Activated gamma-delta T cell treated with anti-CD3 and anti-CD28 coated beads, Interleukin-2, amount 50 U/mL, for 16 hours (primary cell): ENCODE measurements at places on chromosomes 11 and 22.

DNA sequence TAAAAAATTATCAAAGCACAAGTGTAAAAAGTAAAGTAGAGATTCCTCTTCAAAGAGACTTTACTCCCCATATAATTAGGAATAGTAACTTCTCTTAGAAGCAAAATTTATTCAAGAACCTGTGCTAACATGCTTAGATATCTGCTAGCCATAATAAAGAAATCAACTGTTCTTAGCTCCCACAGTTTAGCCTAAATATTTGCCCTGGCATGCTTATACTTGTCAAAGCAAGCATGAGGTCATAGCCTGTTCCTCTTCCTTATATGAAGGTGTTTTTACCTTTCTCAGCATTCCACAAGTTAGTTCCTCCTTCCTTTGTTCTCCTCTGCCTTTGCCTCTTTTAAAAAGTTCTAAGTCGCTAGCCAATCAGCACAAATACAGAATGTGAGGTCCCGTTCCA is 30.3 kb downstream of the RIC3 start:
- DNase-seq: no peak

DNA sequence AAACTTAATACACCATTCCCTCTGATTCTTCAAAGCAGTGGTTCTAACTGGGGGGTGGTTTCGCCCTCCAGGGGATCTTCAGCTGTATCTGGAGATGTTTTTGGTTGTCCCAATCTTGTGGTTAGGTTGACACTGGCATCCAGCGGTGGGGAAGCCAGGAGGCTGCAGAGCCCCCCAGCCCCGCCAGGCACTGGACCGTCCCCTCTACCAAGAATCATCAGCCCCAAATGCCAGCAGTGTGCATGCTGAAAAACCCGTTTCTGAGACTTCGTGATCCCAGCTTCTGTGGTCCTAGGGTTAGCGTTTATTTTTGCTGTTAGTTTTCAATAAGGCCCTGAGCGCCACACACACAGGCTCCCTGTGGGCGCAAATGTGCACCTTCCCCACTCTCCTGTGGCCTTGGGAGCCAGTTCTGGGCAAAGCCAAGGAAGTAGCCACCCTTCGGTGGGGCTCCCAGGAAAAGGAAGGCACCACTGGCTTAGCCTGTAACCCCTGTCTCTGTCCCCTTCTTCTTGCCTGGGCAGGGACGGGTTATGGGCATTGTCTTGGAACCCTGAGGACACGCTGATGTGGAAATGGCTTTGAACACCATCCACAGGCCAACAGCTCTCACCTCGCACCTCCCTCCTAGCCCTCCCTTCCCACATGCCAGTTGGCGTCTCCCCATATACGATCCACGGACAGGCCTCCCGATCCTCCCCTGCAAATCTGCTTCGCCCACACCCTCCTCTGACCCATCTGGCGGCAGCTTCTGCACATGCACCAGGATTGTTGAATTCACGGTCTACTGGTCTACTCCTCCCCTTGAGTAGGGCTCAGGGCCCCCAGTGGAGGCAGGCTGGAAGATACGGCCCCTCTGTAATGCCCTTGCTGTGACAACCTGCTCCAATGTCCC is 71.4 kb upstream of the CCND1 start:
- no peak for DNase-seq

DNA sequence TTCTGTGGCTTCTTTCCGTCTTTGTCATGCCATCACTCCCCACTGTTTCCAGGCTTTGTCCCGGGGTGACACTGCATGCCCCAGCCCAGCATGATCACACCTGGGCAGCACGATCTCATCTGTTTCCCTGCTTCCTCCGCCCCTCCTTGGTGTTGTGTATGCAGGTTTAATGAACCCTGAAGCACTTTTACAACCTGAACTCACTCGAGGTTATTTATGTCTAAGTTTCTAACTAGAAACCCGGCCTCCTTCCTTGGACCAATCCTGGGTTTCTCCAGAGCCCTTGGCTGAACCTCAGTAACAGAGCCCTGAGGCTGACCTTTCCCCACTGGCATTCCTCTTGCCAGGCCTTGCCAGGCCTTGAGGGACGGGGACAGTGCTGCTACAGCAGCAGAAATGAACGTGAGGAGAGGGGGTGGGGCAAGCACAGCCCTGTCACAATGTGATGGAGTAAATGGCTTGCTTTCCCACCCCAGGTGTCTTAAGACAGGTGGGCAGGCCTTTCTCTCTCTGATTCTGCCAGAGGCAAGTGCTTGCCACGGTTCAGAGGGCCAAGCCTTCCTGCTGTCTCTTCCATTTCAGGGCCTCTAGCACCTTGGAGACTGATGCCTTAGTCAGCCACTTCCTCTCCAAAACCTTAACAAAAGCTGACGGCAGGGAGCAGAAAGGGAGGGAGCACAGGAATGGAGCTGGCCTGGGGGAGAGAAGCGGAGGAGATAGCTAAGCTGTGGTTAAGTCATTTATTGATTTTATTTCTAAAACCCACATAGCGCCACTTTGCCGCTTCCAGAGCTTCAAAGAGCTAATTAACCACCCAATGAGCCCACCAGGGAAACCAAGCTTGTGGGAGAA is 3.1 kb upstream of the PYGM start:
- DNase-seq: no peak

DNA sequence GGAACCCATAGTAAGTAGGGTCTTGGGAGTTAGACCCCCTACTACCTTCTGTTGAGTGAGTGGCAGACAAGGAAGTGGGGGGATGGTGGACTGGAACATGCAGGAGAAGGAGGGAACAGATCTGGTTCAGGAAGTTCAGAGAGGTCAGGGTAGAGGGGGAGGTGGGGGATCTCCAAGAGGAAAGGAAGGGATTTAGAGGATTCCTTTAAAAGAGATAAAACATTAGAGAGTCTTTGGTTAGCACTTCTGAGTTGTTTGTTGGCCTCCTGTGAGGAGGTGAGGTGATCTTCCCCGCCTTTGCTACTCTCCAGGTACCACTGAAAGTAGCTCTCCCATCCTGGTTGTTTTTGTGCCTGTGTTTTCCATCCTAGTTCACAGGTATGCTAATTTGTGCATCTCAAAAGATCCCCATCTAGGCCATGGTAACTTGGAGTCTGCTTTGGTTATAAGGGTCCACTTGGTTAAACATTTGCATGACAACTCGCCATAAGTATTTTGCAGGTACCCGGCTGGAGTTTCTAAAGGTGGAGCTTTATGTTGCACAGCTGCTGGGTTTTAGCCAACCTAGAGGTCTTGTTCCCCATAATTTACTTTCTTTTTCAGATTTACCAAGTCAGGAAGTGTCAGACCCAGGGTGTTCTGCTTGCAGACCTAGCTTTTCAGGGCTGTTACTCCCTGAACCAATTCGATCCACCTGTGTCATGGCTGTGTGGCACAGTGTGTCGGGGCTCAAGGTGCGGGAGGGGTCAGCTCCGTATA is 79.3 kb upstream of the SORL1 start:
- no peak for DNase-seq

- DNase-seq: no peak
Measured at GRCh38 chr11:76419896-76420295, 24.9 kb upstream of the EMSY start.

DNA sequence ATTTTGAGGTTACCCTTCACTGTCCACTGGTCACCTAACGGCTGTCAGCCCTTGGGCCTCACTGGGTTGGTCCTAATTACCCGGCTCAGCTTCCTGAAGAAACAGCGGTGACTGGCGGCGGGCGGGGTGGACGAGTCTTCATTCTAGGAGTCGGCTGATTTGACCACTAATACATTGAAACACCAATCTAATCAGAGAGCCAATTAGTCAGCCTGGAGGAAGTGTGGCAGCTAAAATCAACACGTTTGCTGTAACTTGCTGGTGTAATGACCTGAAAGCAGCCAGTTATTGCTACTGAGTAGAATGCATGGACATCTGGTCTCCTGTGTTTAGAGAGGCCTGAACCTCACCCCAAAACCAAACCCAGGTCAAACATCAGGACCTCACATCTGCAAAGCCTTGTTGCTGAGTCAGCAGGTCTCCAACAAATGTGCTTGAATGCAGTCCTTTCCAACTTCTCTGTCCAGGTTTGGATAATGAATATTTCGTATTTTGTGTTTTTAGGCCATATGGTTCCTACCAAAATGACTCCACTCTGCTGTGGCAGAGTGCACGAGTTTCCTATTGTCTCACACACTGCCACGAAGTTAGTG is 496.4 kb downstream of the BRD1 start:
- no peak for DNase-seq

DNA sequence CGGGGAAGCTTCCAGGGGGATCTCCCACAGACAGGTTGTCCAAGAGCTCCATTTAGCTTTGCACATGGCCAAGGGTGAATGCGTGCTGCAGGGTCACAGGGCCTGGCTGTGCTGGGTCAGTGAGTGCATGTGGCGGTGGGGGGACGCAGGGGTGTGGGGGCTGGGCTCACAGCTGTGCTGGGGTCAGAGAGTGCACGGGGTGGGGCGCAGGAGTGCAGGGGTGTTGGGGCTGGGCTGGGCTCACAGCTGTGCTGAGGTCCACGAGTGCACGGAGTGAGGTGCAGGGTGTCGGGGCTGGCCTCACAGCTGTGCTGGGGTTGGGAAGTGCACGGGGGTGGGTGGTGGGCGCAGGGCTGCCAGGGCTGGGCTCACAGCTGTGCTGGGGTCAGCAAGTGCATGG is 557.7 kb downstream of the BRD1 start:
- DNase-seq: no peak

GRCh38 chr22:31302006-31302405 is 9.7 kb upstream of the PIK3IP1 start:
- DNase-seq: no peak

GRCh38 chr11:9923280-9923679 is 259.4 kb downstream of the SWAP70 start:
- DNase-seq: no peak

GRCh38 chr11:74288161-74288560 is 23.3 kb downstream of the P4HA3 start:
- no peak for DNase-seq

- DNase-seq: no peak
Measured at GRCh38 chr11:95078526-95078925, 11.1 kb upstream of the ENDOD1 start.

GRCh38 chr11:104524254-104524653 is 360.3 kb upstream of the PDGFD start:
- no peak for DNase-seq

DNA sequence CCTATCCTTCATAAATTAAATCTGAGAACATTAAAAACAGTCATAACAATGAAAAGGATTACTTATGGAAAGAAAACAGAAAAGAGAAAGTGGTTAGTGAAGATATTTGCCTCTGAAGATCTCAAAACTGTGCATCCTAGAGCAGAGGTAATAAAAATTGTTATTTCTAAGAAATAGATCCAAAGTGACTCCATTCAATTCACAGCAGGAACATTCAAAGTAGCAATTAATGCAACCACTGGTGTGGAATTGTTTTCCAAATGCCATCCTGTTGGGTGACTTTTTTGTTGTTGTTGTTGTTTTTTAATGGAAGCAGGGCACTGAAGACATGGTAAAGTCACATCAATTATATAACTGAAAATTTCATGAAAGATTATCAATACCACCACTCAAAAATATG is 1139.5 kb upstream of the CCDC90B start:
- DNase-seq: no peak

- DNase-seq: no peak
Measured at GRCh38 chr22:45579806-45580725, 77.4 kb downstream of the FBLN1 start.

GRCh38 chr11:85182441-85183387 is 444.4 kb downstream of the DLG2 start:
- DNase-seq: no peak

DNA sequence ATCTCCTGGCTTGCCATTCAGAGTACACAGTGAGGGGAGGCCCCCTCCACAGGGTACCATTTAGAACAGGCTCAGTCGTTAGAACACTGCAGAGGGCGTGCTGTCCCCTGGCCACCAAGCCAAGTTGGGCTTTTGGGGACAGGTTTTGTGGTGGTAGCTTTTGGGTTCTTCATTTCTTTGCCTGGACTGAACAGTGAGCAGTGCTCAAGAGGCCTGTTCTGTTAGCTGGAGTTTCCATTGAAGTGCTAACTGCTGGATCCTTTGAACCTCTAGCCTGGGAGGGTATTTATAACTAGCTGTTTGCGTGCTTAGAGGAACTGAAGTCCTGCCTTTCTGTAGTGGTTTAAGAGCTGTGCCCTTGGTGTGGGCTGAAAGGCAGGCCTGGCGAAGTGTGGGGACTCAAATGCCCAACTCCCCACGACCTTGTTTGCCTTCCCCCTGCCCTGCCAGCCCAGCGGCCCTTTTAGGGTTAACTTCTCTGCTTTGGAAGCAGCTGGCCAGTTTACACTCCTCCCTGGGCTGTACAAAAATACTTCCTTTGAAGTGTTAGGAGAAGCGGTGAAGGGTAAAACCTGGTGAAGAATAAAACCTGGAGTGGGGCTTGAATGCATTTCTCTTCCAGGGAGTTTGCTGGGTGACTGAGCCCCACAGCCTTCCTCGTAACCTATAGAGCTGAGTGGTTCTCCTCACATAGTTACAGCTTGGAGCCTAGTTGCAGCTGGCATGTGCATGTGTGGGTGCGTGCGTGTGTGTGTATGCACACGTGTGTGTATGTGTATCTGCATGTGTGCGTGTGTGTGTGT is 34.6 kb downstream of the ZNRF3 start:
- DNase-seq: no peak

GRCh38 chr11:123239191-123240150 is 44.4 kb upstream of the CLMP start:
- DNase-seq: no peak

GRCh38 chr22:28892175-28892731 is 8.9 kb downstream of the ZNRF3 start:
- DNase-seq: no peak

DNA sequence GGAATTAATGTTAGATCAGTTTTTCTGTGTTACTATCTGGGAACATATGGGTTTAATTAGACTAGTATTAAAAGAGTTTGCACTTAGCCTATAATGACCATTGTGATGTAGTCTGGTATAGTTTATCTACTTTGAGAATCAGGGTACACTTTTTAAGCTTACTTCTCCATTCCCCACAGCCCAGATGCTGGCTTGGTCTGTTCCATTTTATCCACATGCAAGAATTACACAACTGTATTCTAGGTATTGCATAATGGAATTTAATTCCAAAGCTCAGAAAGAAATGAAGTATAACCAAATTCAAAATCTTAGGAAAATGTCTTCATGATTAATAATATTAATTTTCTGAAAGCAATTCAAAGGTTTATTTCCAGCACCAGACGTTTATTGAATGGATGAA is 122.2 kb upstream of the PDGFD start:
- no peak for DNase-seq

GRCh38 chr11:71300187-71300586 is 47.8 kb upstream of the SHANK2 start:
- DNase-seq: no peak

DNA sequence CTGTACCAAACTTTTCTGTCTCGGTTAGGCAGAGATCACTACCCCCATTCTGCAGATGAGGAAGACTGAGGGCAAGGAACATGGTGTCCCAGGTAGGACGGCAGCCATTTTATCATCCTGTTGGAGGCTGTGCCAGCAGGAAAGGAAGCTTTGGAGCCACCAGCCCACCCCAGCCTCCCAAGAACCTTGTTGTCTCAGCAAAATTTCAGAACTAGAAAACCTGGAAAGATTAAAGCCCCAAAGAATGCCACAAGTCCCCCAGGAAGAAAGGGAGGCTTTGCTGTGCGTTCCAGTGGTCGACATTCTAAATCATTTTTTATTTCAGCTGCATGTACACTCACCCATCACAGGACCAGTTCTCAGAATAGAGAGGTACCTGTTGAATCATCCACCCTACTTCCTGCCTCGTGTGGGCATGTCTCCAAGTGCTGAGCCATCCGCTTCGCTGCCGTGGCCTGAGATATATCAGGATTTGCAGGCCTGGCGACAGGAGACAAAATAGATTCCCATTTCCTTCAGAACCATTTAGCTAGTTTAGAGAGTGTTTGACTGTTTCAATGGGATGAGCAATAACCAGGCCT is 13.0 kb upstream of the EIF3D start:
- DNase-seq: no peak
